NB4 (cell line): ENCODE measurements at places on chromosomes 1 and 21.

GRCh38 chr1:246527402-246528088 is 20.5 kb upstream of the SMYD3 start:
- DNase-seq, result peak; percentile 67

GRCh38 chr1:200897259-200897658 is 2.6 kb downstream of the INAVA start:
- DNase-seq, result no peak

- no peak for DNase-seq
Measured at GRCh38 chr1:27356619-27357280, 10.0 kb downstream of the MAP3K6 start.

DNA sequence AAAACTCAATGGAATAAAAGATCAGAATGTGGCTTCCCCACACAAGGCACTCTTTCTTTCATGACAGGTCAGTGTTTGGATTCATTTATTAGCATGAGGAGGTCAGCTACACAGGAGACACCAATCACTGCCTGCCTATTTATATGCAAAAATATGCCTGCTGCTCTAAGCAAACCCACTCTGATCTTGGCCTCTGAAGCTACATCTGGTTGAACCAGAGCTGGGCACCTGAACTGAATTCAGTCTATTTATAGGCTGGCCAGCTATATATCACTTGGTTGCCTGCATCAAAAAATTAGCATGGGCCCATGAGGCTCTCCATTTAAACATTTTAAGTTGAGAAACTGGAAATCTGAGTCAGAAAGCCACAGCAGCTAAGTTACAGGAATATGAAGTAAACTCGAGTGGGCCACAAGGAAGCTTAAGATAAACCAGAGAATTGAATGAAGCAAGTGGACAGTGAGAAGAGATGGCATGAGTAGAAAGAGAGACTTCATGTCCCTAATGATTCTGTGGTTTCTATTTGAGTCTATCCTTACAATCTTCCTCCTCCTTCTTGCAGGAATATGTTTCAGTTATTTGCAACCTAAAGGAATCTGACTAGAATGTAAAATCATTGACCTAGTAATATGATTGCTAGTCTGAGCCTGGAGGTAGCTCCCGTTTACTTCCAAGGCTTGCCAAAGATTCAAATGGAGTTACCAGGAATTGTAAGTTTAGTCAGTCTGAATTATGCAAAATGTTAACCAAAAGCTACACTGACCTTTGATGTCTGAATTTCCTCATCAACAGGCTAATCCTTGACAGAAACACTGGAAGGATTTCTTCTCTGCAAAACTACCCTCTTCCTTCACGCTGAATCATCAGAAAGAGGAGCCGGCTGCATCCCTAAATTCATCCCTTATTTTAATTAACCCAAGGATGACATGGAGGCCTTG is 17.7 kb downstream of the DDAH1 start:
- no peak for DNase-seq

DNA sequence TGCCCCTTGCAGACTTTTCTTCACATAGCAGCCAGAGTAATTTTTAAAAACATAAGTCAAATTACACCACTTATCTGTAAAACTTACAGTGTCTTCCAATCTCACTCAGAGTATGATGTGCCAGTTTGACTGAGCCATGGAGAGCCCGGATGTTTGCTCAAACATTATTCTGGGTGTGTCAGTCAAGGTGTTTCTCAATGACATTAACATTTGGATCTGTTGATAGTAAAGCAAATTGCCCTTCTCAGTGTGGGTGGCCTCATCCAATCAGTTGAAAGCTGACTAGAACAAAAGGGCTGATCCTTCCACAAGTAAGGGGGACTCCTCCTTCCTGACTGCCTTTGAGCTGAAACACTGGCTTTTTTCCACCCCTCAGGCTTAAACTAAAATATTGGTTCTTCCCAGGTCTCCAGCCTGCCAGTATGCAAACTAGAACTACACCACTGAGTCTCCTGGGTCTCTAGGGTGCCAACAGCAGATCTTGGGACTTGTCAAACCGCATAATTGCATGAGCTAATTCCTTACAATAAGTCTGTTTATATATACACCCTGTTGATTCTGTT is 157.9 kb upstream of the CTTNBP2NL start:
- no peak for DNase-seq

GRCh38 chr1:86387916-86388627 is 8.1 kb downstream of the ODF2L start:
- DNase-seq, result no peak
